T-cell (primary cell): ENCODE measurements at places on chromosomes 3 and 15.

DNA sequence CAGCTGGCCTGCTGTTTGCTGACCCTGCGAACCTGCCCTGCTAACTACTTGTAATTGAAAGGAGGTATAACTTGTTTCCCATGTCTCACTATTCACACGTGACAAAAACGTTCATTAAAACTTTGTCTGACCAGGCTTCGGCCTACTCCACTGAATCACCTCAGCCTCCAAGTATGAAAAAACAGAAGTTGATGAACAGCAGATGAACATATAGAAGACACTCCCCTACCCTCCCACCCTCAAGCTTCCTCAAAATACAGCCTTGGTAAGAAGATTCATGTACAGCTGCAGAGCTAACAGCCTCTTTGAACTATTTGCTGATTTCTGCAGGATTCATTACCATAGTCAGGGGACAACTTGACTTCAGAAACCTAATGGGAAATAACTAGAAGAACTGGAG lies 10.7 kb downstream of the RBM15B start:
- DNase-seq: no peak

DNA sequence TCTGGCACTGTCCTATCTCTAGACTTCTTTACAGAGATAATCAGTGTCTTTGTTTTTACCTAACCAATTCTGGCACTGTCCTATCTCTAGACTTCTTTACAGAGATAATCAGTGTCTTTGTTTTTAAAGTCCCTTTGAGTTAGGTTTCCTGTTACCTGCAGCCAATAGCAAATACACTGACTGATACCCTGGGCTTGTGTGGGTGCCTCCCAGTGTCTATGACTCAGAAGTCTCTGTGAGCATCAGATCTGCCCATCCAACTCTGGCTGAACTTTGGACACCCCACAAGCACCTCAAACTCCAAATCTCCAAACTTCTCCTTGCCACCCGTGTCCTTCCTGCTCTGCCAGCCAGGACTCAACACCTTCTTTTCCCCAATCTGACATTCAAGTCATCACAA lies 30.4 kb downstream of the SLC41A3 start:
- DNase-seq: no peak

GRCh38 chr3:73474619-73475018 lies 150.1 kb downstream of the PDZRN3 start:
- DNase-seq: no peak

GRCh38 chr15:97979140-97979520 lies 18.6 kb downstream of the ARRDC4 start:
- DNase-seq: no peak

DNA sequence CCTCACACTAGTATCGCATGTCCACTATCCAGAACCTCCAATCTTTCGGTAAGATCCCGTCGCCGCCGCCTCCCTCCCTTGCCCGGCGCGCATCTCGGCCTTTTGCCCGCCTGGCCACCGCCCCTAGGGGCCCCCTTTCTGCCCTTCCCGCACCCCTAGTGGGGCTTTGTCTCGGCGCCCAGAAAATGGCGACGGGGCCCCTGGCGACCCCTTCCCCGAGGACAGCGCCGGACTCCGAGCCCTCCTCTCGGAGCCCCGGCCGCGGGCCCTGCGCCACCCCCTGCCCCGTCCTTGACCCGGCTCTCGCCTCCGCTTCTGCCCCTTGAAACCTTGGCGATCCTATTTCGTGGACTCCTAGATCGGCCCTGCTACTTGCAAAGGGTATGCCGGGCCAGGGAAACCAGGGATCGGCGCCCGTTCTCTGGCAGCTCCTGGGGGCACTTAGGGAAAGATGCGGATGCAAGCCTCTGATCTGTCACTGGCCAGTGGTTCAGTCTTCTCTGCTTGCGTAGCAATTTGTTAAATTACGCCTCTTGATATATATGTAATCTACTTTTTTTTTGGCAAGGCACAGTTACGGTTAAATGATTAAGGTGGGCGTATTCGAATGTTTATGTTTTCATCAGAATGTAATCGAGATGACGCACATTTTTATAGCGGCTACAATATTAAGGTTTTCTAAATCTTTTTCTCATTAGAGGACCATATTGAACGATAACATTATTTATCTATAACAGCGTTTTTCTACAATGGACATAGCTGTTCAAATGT lies 603 bp downstream of the EIF1B start:
- no peak for DNase-seq

GRCh38 chr3:127045435-127046045 lies 62.6 kb downstream of the PLXNA1 start:
- no peak for DNase-seq

GRCh38 chr15:69660114-69660513 lies 207.5 kb downstream of the RPLP1 start:
- DNase-seq: no peak

GRCh38 chr3:112017091-112017490 lies 17.4 kb upstream of the TMPRSS7 start:
- no peak for DNase-seq

DNA sequence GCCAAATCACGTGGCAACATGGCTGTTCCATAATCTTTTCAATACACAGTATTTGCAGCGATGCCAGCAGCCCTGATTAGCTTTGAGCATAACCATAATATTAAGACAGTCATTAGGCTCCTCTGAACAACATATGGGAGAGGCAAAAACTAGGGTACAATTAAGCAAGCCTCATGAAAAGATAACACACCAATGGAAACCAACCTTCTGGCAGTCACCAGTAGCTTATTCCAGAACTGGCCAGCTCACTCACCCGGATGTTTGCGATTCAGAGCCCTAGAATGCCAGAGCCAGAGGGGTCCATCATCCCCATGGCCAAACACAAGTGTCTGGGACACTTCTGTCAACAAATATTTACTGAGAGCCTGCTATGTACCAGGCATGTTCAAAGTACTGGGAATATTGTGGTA lies 48.8 kb upstream of the PLXND1 start:
- DNase-seq: no peak

GRCh38 chr3:102715030-102715697 lies 280.3 kb downstream of the ZPLD1 start:
- no peak for DNase-seq

DNA sequence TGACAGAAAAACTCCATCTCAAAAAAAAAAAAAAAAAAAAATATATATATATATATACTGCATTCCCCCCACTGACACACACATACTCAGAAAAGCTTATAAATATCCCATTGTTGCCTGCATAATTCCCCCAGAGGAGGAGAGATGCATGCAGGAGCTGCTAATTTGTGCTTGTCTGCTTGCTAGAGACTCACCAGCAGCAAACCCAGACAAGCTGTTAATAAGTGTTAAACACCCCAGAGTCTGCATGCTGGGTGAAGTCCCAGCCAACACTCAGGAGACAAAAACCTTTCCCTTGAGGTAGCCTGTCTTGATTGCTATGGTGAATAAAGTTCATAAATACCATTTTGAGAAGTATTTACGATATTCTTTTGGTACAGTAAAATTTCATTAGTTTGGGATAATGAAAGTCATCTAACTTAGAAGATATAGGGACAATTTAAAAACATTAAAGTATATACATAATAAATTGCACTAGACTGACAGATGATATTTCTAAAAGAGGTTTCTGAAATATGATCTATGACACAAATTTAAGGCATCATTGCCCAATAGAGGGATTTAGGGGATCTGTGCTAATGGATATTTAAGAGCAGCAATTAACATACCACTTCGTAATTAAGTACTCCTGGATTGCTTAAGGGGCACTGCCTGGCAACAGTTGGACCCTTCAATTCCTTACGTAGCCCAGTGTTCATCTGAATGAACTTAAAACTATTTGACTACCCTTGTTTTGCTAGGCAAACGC lies 400.0 kb upstream of the C2CD4B start:
- no peak for DNase-seq

DNA sequence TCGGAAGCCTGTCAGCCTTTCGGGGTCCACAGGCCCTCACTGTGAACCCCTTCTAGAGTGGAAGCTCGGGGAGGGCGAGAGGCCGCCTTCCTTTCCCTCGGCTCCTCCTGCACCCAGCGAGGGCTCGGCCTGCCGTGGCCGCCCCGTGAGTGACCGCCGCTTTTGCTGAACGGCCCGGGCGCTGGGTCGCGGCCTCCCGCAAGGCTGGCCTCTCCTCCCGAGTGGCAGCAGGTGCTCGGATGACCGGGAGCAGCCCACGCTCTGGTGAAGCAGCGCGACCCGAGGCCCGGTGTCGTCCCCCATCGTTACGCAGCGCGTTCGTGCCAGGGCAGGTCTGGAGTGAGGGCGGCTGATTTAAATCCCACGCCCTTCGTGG lies 53.8 kb downstream of the LRRK1 start:
- DNase-seq: no peak

GRCh38 chr15:42286445-42287029 lies 13.3 kb upstream of the TMEM87A start:
- no peak for DNase-seq

GRCh38 chr3:94130690-94131089 lies 67.8 kb downstream of the NSUN3 start:
- no peak for DNase-seq

- no peak for DNase-seq
Measured at GRCh38 chr3:45143673-45144671, 2.2 kb downstream of the CDCP1 start.
